Stimulated activated CD4-positive, alpha-beta T cell treated with anti-CD3 and anti-CD28 coated beads, Interleukin-1b, Interleukin-23, amount 100 ng/mL, for 24 hours (primary cell): ENCODE measurements at places on chromosomes 12 and 14.

- no peak for DNase-seq
Observed at GRCh38 chr12:131793243-131794022, 34.8 kb upstream of the MMP17 start.

DNA sequence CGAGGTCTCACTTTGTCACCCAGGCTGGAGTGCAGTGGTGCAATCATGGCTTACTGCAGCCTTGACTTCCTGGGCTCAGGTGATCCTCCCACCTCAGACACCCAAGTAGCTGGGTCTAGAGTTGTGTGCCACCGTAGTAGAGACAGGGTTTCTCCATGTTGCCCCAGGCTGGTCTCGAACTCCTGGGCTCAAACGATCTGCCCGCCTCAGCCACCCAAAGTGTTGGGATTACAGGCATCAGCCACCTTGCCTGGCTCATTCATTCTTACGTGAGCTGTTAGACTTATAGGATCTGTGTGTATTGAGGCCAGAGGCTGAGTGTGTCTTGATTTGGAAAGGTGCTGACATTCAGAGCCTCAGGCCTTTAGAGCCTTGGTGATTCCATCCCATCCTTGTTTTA lies 128.1 kb downstream of the SLC25A47 start:
- no peak for DNase-seq

- DNase-seq = no peak
Observed at GRCh38 chr12:556498-556897, 96.8 kb downstream of the B4GALNT3 start.

DNA sequence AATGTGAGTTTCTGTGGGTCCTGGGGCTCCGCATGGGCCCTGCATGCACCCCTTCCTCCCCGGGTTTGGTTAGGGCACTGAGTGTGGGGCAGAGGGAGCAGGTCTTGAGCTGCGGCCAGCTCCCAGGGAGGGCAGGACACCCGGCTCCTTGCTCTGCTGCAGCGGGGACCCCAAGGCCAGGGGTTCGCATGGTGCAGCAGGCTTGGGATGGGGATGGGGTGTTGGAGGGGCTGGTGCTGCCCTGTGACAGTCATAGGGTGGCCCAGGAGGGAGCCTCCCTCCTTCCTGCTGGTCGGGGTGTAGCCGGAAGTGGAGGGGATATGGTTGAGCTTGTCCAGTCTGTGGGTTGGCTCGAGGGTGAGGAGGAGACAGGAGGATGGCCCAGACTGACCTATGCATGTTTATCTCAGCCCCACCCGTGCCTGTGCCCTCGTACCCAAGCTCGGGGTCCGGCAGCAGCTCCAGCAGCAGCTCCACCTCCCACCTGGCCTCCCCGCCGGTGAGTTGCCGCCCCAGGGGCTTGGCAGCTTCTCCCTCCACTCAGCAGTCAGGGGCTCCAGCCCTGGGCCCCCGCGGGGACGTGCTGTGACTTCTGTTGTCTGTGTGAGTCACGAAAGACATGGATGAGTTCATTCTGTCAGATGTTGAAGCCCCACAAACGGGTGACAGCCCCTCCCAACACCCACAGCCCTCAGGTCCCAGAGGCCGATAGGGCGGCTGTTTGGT lies 16.0 kb downstream of the ULK1 start:
- no peak for DNase-seq

GRCh38 chr12:84550518-84550917 lies 362.1 kb downstream of the SLC6A15 start:
- no peak for DNase-seq

DNA sequence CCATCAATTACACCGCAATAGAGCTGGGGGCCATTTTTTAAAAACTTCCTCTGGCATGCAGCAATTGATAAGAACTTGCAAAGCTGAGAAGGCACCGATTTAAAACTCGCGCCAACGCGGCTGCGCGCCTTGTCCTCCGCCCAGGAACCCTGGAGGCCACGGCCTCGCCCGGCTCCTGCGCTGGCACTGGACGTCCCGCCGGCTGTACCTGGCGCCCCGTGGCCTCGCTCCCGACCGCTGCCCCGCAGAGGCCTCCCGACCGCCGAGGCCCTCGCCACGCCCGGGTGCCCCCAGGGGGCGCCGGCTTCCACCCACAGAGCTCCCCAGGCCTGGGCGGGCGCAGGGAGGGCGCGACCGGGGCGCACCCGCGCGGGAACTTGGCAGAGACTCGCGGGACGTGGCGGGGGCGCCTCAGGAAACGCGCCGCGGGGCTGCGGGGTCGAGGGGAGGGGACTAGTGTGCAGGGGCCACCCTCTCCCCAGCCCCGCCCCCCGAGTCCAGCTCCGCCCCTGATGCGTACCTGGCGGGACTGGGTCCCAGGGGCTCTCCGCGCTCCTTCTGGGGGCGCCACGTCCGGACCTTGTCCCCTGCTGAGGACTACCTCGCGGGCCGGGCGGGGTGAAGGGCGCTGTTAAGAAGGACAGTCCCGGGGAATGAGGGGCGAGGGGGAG lies 65.7 kb downstream of the TNFAIP2 start:
- no peak for DNase-seq

DNA sequence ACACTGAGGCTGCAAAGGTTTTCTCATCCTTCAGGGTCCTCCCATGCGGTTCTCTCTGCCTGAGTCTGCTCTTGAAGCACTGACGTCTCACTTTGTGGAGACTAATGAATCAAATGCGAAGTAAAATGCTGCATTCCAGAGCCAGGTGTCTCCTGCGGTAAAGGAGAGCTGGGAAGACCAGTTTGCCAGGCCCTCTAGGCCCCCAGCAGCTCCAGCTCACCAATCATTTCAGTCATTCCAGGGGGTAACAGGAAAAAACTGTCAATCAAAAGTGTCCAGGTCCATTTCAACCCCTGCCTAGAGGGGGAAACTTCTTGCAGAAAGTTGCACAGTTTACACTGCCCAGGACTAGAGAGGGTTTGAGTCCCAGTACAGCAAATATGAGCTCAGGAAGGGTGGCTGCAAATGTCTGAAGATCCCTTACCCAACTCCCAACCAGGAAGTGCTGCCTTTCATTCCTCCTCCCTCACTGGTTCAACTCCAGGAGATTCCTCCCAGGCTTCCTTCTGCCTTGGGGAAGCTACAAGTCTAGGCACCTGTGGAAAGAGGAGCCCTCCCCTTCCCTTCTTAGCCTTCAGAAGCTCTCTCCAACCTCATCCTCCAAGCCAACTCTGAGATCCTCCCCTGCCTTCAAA lies 2.7 kb upstream of the NXPH4 start:
- no peak for DNase-seq
